ENCODE measurements at places on chromosomes 5 and 9.

DNA sequence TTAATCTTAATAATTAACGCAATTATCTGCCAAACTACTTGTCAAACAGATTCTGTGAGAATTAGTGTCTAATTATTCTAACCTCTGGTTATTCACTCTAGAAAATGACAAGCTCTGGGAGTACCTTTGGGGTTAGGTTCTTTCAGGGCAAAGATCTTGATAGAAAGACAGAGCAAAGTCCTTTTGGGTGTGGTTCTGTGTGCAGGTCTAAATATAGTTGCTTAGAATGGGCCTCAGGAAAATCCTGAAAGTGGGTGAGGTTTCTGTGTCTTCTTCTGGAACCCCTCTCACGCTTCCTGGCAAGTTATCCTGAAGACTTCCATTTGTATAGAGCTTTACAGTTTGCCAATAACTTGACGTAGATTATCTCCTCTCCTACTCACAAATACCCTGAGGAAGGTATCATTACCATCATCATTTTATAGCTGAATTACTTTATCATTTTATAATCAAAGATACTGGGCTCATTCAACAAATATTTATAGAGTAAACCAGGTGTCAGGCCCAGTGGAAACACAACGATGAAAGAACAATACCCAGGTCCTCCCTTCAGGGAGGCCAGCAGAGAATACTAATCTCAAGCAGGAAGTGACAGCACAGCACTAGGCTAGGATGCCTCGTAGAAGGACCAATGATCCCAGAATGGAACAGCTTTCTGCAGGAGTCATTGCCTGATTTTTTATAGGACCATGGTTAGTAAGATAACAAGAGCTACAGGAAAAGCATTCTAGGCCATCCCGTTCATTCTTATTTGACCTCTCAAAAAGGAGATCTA, 27.6 kb upstream of the LHFPL2 start:
- no peak for DNase-seq

DNA sequence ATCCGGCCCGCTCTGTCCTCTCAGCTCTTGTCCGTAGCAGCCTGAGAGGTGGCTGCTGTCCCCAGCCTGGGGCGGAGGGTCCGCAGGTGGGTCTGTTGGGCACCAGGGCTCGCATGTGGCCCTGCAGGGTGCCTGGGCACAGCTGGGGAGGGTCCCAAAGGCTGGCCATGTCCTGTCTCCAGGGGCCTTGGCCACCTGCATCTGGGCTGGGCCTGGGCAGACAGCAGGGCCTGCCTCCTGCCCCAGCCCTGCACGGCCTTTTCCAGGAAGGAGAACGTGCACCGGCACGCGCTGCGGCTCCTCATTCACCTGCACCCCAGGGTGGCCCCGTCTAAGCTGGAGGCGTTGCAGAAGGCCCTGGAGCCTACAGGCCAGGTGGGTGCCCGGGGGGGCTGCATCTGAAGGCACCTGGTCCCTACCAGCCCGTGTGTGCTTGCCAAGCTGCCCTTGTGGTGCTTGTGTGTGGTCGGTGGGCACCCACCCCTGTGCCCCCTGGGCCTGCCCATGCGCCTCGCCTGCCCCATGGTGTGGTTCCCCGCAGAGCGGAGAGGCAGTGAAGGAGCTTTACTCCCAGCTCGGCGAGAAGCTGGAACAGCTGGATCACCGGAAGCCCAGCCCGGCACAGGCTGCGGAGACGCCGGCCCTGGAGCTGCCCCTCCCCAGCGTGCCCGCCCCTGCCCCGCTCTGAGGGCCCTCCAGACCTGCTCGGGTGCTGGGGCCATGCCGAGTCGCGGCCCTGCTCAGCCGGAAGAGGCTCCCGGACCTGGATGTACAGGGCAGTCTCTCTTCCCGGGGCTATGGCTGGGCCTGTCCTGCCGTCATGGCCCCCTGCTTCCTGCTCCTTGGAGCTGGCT, 5.1 kb upstream of the TOR4A start:
- no peak for DNase-seq

GRCh38 chr5:97182571-97183099, 412 bp downstream of the RIOK2 start:
- peak; percentile 40 for DNase-seq

DNA sequence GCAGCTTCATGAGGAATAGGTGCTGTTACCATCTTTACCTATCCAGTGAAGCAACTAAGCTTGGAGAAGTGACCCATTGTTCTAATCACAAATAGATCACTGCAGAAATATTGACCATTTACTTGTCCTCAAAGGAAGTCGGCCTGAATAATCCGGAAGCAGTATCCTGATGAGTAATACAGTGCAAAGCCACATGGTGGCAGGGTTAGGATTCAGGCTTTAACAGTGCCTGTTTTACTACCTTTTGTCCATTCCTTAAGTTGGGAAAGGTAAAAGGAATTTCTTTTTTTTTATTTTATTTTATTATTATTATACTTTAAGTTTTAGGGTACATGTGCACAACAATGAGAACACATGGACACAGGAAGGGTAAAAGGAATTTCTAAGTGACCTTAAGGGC, 336.3 kb downstream of the KDM4C start:
- DNase-seq: peak; percentile 28

DNA sequence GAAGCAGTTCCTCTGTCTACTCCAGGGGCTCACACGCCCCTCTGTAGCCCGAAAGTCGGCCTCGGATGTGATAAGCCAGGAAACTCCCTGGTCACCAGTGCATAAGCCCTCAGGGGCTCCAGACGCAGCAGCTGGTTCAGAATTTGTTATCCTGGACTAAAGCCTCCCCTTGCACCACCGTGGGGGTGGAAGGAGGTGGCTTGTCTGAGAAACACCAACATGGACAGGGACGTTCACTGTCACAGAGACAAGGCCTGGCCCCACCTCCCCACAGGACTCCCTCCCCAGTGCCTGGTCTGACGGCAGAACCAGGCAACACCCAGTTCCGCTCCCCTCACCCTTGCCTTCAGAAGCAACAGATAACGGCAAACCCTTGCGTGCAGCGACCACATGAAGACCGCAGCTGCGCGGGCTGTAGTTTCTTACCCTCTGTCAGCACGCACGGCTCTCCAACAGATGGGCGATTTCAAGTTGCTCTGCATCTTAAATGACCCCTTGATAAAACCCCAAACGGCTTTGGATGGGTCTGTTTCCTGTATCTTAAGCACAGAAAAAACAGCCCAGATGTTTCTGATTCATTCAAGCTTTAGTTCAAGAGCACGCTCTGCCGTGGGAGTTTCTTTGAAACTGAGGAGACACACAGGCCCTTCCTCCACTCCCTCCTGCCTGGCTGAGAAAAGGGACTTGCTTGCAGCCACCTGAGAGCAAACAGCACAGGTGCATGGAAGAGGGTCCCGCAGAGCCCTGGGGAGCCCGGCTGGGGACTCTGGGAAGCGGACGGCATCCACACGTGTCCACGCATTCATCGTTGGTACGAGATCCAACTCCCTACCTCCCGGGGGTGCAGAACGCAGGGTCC, 44.7 kb upstream of the NKD2 start:
- peak; percentile 97 for DNase-seq

DNA sequence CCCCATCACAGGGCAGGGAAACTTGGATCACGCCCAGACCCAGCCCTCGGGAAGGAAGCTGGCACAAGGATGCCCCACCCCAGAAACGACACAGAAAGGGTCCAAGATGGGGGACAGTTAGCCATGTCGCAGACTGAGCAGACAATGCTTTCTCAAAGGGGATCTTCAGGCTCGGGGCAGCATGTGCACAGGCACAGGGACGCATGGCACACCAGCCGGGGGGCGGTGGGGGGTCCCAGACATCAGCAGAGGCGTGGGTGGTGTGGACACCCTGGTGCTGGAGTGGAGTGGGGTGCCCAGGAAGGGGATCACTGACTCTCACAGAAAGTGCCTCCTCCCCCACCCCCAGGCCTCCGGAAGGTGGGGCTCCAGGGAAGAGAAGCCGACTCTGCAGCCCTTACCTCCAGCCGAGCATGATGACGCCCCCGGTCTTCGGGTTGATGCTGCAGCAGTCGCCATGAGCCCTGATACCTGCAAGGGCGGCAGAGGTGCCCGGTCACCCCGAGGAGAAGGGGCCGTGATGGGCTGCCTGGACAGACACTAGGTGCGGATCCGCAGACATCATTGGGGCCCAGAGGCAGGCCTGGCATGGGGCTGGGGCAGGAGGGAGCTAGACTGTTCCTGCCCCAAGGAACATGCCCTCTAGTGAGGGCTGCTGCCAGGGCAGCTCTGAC, 44.5 kb upstream of the ZNF354A start:
- DNase-seq: no peak
